ENCODE measurements at places on chromosomes 2 and 18.

DNA sequence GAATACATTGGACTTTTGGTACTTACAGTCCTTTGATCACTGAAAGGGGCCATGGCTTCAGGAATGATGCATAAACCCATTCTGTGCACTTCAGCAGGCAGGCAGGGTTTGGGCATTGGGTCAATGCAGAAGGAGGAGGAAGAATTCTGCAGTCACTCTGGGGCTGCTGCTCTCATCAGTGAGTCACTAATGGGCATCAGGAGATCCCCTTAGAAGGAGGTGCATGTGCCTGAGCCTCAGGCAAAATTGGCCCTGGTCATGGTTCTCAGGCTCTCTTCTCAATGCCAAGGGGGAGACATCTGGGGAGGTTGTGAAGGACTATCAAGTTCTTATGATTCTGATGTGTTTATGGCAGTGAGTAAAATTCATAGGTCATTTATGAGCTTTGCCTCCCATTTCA lies 52.0 kb upstream of the TNP1 start:
- DNase-seq = no peak

- DNase-seq = no peak
These were observed 16.3 kb downstream of the GPR55 start for GRCh38 chr2:230908595-230909191.

- DNase-seq = no peak
These were observed 294.2 kb upstream of the NCKAP5 start for GRCh38 chr2:133862400-133862977.

DNA sequence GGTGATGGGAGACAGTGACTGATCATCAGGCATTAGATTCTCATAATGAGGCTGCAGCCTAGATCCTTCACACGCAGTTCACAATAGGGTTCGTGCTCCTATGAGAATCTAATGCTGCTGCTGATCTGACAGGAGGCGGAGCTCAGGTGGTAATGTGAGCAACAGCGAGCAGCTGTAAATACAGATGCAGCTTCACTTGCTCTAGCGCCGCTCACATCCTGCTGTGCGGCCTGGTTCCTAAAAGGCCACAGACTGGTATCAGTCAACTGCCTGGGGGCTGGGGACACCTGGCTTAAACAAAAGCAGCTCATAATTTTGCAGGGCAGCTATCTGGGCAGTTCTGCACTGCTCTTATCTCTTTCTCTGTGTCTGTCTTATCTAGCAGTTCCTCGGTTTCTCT lies 20.4 kb upstream of the CD226 start:
- no peak for DNase-seq

- DNase-seq = no peak
These were observed 70.1 kb upstream of the ASB18 start for GRCh38 chr2:236334122-236334876.

DNA sequence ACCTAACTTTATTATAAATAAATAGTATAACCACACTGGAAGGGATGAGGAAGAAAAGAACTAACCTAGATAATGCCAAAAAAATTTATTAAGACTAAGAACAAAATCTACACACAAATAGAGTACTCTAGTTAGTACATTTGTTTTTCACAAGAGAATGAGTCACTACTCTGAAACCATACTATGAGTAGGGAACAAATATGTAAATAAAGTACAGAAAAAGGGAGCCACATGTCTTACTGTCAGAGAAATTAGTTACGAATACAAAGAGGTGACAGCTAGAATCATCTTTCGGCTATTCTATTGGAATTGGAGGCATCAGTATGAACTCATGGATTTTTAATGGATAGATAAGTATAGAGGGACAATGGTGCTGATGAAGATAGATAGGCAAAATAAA lies 150.5 kb downstream of the COPS8 start:
- no peak for DNase-seq

GRCh38 chr2:18924886-18925285 lies 335.5 kb upstream of the NT5C1B start:
- DNase-seq = no peak

DNA sequence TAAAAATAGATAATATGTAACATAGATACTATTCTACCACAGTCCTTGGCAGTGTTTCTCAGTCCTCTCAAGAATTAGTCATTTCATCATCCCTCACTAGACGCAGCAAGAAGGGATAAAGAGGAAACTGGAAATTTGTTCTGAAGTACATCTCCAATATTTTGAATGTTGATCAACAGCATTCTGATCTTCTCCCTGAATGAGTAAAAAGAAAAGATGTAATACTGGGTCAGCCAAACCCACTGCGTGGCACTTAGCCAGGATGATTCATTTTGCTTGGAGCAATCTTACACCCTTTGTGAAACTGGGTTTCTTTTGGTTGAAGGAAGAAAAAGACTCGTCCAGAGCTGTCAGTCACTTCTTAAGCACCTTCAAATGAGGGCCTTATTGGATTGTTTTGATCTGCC lies 54.1 kb downstream of the TAF1B start:
- peak; percentile 39 for DNase-seq

- no peak for DNase-seq
These were observed 2.3 kb downstream of the FOSL2 start for GRCh38 chr2:28394997-28395333.

- DNase-seq = no peak
These were observed 25.1 kb downstream of the STK25 start for GRCh38 chr2:241483305-241483704.

DNA sequence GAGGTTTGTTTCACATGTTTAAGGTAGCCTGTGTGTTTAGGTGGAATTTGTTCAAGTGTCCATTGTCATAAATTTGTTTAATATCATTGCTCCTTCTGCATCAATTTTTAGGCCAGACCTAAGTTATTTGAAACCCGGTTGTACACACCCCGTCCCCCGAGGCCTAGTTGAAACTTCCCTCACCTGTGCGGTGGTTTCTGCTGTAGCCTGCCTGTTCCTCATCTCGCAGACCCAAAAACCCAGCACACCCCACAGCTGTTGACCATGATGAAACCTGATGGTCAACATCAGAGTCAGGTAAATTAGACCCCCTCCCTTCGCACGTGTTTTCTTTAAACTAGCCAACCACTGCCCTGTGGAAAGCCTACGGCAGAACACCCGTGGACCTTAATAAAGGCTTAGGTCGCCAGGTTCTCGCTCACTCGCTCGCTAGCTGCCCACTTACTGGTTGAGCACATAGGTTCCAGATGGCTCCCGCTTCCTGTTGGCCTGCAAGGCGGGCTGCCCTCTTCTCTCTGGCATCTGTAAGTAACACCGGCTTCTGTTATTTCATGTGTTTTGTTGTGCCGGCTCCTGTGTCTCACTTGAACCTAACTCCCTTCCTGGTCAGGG lies 64.4 kb downstream of the EML6 start:
- no peak for DNase-seq

DNA sequence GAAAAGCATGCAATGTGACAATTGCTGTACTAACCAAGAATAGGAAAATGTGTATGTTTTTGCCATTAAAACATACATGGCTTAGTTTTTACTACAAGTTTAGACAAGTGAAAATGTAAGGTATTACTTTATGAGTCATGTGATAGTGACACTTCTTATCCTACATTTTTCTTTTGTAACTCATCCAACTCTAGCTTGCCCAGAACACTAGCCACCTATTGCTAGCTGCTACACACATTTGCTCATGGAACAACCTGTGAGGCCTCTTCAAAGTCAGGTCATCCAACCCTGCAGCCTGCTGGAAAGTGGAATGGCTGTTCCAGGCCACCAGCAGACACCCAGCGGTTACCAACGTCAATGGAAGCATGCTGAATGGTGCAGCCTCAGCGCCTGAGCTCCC lies 1043.9 kb downstream of the TMEM182 start:
- no peak for DNase-seq

DNA sequence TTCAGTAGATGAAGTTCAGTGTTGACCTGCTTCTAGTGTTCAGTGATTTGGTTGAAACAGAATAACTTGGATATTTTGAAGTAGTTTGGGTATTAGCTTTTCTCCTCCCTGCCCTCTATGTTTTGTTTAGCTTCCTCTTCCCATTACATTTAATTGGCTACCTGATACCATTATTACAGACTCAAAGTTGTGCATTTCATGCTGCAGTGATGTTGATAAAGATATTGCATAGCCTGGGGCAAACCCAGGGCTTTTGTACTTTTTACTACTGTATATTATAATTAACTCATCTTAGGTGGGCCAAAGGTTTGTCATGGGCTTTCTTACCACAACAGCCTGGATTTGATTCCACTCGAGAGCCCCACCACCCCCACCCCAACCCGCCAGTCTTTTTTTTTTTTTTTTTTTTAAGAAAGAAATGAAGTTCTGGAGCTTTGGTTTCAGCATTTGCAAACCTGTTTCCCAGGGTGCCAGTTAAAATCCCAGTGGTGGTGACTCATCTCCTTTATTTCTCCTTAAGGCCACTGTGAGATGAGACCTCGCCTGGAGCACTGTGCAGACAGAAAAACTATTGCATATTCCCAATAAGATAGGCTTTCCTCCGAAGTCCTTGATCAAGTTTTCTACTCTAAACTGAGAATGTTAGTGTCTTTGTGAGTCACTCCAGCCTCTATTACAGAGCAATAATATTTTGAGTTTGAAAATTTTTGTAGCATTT lies 393.7 kb upstream of the FANCL start:
- no peak for DNase-seq

Data from Ammon's horn (tissue), 1 donor.